ENCODE measurements at places on chromosomes 11 and 22.

GRCh38 chr11:78943154-78943553, 368.5 kb upstream of the NARS2 start:
- no peak for DNase-seq

DNA sequence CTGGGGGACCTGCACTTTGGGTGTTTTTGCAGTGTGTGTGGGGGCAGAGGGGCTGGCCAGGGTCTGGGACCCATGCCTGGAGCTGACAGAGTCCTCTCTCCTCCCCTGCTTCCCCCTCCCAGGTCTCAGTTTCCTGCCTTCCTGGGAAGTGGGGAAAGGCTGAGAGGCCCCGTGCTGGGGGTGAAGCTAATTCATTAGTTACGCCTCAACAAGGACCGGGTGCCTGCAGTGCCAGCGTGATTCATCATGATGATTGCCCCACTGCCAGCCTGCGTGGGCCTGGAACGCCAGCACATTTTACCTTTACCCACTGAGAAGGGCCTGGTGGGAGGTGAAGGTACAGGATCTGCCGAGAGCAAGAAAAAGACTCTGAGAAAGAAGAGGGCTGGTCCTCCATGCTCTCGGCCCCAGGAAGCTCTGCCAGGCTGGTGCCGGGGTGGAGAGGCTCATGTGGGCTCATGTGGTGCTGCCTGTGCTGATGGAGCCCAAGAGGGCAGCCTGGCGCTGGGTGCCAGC, 2.9 kb upstream of the LRRC10B start:
- DNase-seq, result no peak

GRCh38 chr11:63534895-63535461, 1.6 kb upstream of the PLAAT4 start:
- no peak for DNase-seq

DNA sequence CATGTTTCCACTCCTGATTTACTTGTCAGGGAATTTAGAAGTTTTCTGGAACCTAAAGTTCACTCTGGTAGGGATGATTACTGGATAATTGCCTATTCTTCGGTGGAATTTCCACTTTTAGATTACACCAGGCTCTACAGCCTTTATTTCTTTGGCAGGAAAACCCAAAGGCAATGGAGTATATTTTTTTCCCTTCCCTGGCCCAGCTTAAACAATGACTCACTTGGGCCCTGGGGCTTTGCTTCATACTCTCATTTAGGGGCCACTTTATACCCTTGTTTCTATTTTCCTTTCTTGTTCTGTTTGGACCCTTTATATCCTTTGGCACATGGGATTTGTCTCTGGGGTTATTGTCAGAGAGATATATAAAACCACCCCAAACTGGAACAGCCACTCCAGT, 114.7 kb downstream of the CSTPP1 start:
- no peak for DNase-seq

DNA sequence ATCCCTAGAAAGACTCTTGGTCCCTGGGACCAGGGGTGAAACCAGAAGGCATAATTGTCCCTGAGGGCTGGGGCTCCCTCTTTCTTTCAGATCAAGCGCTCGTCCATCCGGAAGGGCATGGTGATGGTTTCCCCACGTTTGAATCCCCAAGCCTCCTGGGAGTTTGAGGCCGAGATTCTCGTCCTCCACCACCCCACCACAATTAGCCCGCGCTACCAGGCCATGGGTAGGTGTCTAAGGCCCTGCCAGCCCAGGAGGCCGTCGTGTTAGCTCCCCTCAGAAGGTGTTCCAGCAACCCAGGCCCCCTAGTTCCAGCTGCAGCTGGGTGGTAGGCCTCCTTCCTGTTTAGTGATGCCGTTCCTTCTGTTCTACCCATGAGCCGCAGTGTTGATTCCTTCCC, 21.4 kb downstream of the GTPBP1 start:
- DNase-seq, result no peak

- no peak for DNase-seq
These were observed 22.1 kb upstream of the PSMA1 start for GRCh38 chr11:14542324-14542723.

GRCh38 chr11:106217456-106217855, 140.0 kb downstream of the AASDHPPT start:
- DNase-seq, result no peak

GRCh38 chr11:7964873-7965272, 374 bp downstream of the NLRP10 start:
- DNase-seq, result no peak
